Body of pancreas (tissue), 4 donors: ENCODE measurements at places on chromosomes 12 and 14. TPM values are rescaled to one million over a fixed set of nuclear protein-coding genes. Genes with fewer than 3 reads are reported as not detected.

HOTAIR gene
- not detected for total RNA-seq

LRFN5 gene
- total RNA-seq = 4.9 TPM

SIX6 gene
- total RNA-seq = not detected

SUSD6 gene
- 24.6 TPM for total RNA-seq
